ENCODE measurements at places on chromosomes 2 and 18.

GRCh38 chr2:210901326-210901725 is 344.9 kb downstream of the CPS1 start:
- no peak for DNase-seq

DNA sequence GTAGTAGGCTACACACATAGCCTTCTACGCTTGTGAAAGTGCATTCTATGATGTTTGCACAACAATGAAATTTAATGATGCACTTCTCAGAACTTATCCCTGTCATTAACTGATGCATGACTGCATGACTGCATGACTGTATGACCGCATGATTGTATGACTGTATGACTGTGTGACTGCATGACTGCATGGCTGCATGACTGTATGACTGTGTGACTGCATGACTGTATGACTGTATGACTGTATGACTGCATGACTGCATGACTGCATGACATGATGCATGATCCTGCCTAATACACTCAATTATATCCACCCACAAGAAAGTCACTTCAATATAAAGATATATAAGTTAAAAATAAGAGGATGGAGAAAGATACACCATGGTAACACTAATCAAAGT is 365.4 kb upstream of the FSIP2 start:
- no peak for DNase-seq

DNA sequence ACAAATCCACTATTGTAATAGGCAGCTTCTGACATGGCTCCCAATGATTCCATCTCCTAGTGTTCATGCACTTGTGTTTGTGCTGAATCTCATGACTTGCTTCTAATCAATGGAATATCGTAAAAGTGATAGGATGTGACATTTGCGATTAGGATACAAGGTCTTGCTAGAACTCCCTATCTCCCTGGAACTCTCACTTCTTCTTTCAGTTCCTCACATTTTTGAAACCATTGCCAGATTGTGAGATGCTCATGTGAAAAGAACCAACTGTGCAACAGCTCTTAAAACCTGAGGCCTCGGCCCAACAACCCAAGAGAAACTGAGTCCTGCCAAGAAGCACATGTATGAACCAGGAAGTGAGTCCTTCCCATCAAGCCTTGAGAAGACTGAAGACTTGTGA is 226.9 kb upstream of the DTNA start:
- DNase-seq = no peak

DNA sequence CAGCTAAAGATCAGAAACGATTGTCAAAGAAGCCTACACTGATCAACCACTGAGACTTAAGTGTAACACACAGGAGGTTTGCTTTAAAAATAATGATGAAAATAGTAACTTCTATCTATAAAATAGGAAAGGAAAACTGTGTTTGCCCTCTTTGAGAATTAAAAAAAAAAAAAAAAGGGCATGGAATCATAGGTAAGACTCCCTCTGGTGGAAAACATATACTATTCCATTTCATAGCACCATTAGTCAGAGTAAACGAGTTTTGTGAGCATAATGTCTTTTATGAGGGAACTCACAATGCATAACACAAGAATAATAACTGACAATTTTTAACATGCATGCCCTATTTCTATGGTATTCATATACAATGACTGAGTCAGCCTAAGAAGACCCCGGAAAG is 36.3 kb downstream of the SLC35F5 start:
- DNase-seq = no peak

DNA sequence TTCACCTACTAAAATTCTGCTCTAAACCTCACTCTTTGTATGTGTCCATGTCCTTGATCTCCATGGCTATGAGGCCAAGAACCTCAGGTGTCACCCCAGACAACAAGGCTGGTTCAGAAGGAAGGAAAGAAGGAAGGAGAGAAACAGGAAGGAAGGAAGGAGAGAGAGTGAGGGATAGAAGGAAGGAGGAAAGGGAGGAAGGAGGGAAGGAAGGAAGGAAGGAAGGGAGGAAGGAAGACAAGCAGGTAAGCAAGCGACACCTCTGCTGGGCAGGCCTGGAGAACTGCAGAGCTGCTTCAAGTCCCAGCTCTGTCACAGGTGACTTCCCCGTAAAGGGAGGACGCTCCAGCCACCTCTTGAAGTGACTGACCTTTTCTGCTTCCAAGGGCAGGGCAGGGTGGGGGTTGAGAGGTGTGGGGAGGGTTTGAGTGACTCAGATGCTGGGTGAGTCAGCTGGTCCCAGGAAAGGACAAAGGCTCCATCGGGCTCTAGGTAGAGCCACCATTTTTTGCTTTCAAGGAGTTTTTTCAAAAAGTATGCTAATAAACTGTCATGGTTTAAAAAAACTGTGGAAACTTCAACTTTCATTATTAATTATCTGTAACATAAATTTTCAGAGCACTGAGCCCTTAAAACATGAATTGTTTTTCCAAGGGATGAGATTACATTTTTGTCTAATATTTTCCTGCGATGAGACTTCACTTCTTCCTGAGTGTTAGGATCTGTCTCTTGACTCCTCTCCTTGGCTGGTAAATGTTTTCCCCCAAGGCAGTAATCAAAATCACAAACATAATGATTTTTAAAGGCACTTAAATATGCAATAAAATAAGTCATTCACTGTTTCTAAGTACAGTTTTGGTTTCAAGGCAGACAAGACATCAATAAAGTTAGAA is 90.1 kb upstream of the L3MBTL4 start:
- DNase-seq = no peak

DNA sequence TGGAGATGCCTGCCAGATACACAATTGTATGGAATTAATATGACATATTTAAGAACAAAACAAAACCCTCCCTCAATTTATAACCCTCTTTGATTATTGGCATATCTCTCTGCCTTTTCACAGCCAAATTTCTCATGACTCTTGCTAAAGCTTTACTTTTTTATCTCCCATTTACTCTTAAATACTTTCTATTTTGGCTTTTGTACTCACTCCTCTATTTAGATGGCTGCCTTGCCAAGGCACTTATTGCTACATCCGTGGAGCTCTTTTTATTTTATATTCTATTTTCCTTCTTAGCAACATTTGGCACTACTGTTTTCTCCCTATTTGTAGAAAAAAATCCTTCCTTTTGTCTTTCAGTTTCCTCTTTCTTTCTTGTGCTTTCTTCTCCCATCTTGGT is 466.4 kb upstream of the CWC22 start:
- DNase-seq = no peak

DNA sequence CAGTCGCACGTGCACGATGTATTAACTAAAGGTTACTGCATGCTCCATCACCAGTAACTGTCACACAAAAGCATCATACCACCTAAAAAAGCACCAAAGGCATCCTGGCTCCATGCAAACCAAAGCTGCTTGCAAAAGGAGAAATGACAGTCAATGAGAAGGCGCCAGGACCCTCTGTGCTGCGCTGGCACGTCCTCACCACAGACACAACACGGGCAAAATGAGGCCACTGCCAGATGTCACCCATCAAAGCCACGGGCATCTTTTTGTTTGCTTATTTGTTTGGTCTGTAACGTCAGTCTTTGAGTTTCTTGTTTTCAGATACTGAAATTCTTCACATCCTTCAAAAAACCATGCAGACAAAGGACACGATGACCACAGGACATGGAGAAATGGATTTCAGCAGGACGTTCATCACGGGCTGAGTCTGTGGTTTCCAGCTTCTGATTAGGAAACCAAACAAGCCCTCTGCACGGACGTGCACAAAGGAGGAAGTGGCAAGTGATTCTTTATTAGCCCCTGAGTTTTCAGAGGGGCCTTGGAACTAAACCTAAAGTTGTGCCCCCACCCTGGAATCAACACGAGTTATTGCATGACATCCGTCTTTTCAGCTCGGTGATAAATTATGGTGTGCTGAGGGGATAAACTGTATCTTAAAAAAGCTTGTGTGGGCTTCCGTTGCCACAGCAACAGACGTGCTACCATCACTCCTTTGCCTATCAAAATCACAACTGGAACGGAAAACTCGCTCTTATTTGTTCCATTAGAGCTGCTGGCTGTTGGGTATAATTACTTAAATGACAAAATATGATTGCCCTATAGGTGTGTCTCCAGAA is 181.8 kb downstream of the EIPR1 start:
- no peak for DNase-seq

DNA sequence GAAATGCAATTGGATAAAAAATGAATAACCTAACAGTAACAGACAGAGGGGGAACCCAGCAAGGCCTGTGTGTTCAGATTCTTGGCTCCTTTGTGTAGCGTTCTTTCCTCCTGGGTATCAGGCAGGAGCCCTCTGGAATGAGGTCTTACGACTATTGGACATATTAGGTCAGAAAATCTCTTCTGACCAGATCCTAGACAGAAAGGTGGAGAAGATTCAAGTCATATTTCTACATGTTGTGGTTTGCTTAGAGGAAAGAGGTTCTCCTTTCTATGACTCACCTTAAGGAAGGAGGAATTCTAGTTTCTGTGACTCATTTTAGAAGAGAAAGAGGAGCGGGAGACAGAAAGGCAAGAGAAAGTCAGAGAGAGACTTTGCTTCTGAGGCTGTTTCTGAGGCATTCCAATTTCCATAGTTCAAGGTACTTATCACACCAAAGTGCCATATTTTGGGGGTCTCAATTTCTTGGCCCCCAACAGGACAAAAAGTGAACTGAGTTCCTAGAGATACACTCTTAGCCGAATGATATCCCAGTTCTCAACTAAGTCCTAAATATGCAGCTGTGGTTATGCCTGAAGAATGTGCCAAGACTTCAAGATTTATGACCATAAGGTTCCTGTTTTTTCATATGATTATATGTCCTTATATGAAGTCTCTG is 618.6 kb downstream of the ZEB2 start:
- no peak for DNase-seq

GRCh38 chr2:66684289-66684688 is 249.4 kb downstream of the MEIS1 start:
- DNase-seq = no peak

- DNase-seq = no peak
Observed at GRCh38 chr2:36918307-36918706, 48.0 kb downstream of the STRN start.

DNA sequence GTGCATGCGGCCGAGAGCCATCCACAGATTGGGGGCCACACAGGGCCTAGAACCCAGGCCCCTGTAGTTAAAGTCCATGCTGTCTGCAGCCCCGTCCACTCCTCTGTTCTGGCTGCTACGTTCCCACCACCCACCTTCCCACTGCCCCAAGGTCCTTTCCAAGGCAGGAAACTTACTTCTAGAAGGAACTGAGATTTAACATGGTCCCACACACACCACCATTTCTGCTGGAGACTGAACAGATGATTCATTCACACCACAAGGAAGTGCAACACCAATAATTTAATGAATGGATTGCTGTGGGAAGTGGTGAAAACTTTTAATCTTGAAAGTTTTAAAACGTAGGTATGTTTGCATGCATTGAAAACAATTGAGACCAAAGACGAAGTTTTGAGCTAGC is 95.2 kb downstream of the LBH start:
- no peak for DNase-seq
